ENCODE measurements at places on chromosomes 4 and X.

- no peak for DNase-seq
Observed at GRCh38 chr4:3223956-3224748, 24.8 kb upstream of the MSANTD1 start.

DNA sequence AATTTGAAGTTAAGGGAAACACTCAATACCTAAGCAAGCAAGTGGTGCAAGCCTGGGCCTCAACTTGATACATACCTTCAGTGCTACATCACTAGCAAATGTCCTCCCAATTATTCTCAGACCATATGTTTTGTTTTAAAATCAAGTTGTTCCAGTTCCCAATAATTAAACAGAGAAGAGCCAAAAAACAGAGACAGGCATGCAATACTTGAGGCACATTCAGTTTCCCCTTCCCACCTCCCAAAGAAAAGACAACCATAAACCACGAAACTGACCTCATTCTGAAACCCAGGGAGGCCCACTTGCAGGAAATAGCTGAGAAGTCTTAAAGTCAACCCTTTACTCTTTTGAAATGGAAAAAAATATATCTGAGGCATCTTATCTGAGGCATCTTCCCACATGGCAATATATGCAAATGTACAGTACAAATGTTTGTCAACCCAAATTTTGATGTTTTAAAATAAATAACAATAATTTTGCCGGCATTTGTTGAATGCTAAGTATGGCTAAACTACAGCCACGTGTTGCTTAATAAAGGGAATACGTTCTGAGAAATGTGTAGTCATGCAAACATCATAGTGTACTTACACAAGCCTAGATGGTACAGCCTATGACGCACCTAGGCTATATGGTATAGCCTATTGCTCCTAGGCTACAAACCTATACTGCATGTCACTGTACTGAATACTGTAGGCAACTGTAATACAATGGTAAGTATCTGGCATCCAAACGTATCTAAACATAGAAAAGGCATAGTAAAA, 147.5 kb downstream of the TSPAN5 start:
- no peak for DNase-seq

- DNase-seq, result no peak
Observed at GRCh38 chr4:150325872-150326271, 247.6 kb downstream of the DCLK2 start.

DNA sequence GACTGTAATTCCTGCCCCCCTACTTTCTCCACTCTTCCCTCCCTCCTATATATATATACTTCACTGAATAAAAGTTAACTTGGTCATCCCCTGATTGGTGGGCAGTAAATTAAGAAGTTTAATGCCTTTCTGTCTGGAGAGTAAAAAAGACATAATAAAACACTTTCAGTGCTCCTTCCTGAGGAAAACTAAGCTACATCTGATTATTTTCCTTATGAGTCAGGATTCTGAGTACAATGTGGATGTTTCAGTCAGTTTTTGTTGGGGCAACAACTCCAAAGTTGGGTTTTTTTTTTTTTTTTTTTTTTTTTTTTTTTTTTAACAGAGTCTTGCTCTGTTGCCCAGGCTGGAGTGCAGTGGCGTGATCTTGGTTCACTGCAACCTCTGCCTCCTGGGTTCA, 22.0 kb upstream of the SUPT20HL2 start:
- DNase-seq, result no peak

- DNase-seq, result no peak
Observed at GRCh38 chr4:129352480-129352879, 256.5 kb downstream of the C4orf33 start.

All from stimulated activated CD8-positive, alpha-beta memory T cell treated with anti-CD3 and anti-CD28 coated beads, Interleukin-4, amount 100 ng/mL, for 1 hour (primary cell).